ENCODE measurements at places on chromosomes 1 and 21.

DNA sequence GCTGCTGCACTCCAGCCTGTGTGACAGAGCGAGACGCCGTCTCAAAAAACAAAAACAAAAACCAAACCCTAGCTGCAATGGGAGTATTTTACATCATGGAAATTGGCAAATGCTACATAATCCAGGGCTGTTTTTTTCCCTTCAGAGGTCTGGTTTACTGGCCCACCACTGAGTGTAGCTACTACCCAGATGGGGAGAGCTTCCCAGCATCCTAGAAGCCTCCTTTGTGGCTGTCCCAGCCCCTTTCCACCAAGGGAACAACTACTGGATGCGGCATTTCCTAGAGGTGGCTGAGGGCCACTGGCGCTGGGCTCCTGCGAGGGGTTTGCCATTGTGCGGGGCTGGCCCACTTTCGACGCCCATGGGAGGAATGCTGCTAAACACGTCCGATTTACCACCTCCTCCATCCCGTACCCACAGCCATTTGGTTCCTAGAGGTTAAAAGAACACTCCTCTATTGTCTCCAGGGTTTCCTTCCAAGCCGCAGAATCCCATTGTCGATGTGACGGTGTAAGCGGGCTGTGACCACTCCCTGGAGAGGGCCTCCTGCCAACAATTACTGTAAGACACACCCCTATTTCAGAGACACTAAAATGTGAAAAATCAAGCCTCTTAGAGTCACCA lies 55.4 kb downstream of the RUNX3 start:
- peaks cover 11% of the 10 kb centered on the region for H3K4me1 ChIP-seq
- H3K27me3 ChIP-seq, result no peaks in the 10 kb centered on the region
- no peak overlapping the region for H3K27ac ChIP-seq
- DNase-seq, result no peak
- no peak overlapping the region for H3K4me3 ChIP-seq
- no peaks in the 10 kb centered on the region for H3K36me3 ChIP-seq

GRCh38 chr1:12595757-12596006 lies 22.3 kb downstream of the DHRS3 start:
- H3K27me3 ChIP-seq, result no peaks in the 10 kb centered on the region
- H3K4me1 ChIP-seq, result peaks cover 33% of the 10 kb centered on the region
- H3K36me3 ChIP-seq, result peaks cover 21% of the 10 kb centered on the region
- H3K27ac ChIP-seq, result peak overlapping the region; percentile 63

DNA sequence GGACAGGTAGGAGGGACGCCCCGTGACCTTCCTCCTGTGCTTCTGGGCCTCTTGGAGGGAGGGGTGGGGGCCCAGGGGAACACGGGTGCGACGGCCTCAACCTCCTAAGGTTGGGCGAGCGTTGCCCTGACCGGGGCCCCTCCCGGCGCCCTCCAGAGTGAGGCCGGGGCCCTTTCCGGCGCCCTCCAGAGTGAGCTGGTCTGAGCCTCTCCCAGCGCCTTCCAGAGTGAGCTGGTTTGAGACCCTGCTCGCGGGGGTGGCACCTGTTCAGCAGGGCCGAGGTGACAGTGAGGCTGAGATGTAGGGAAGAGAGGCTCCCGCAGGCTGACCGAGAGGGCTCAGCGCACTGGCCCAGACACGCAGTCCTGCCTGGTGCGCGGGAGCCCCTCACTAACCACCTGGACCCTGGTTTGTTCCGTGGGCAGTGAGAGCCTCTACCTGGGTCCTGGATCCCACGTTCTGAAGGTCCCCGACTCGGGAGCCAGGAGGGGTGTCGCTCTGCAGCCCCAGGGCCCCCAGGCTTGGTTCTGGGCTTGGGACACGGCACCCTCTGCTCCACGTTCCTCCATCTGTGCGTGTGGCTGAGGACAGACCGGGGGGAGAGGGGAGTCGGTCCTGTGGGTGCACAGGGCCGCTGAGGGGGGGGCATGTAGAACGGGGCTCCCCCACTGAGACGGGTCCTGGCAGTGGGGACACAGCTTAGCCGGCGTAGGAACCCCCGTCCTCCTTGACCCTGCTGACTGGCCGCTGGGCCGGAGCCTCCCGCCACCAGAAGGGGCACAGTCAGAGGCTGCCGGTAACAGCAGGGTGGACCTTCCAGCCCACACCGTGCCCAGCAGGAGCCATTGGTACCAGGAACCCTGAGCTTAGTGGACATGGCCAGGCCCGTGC lies 1.4 kb downstream of the COL6A1 start:
- H3K36me3 ChIP-seq, result peaks cover 36% of the 10 kb centered on the region
- H3K27me3 ChIP-seq, result peaks cover 26% of the 10 kb centered on the region
- H3K4me1 ChIP-seq, result peaks cover 6% of the 10 kb centered on the region
- H3K4me3 ChIP-seq, result peak overlapping the region; percentile 87

- no peak overlapping the region for H3K4me3 ChIP-seq
- DNase-seq, result no peak
- H3K27me3 ChIP-seq, result no peaks in the 10 kb centered on the region
Observed at GRCh38 chr1:54008876-54009275, 9.1 kb downstream of the LDLRAD1 start.
